Sigmoid colon (tissue), 7 donors: ENCODE measurements at places on chromosomes 13 and 19.

DNA sequence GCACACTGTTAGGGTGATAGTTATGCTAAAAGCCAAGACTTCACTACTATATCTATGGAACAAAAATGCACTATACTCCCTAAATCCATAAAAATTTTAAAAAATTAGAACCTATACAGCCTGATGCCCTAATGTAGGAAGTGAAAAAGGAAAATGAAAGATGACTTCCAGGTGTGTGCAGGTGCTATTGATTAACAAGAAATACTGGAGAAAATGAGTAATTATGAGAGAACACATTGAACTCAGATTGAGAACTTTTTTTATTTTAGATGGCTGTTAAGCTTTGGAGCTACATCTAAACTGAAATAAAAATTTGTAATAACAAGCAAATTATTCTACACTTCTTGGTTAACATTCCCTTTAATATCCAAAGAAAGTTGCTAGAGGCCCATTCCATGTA lies 1015.7 kb downstream of the PCDH9 start:
- no peak for DNase-seq
- H3K4me3 ChIP-seq, result no peak overlapping the region
- H3K4me1 ChIP-seq, result peaks cover 5% of the 10 kb centered on the region
- no peaks in the 10 kb centered on the region for H3K27me3 ChIP-seq
- H3K27ac ChIP-seq, result no peak overlapping the region

GRCh38 chr13:113788413-113789135 lies 29.5 kb downstream of the TMEM255B start:
- H3K4me3 ChIP-seq, result no peak overlapping the region
- no peak overlapping the region for H3K27ac ChIP-seq
- no peaks in the 10 kb centered on the region for H3K27me3 ChIP-seq
- DNase-seq, result no peak
- H3K36me3 ChIP-seq, result no peaks in the 10 kb centered on the region
- H3K4me1 ChIP-seq, result no peaks in the 10 kb centered on the region

DNA sequence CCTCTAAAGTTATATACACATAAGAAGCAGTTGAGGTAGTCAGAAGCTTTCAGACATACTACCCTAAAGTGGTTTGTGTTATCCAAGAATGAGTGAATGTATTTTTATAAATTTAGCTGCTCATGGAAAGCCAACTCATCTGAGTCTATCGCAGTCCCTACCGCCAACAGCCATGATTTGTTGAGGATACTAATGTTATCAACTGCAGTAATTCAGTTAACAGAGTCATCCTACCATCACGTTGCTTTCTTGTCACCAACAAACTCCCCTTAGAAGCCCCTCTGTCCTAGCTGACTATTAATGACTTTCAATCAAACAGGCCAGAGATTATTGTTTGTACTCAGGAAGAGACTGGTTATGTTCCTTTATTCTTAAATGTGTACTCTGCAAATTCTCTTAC lies 169.9 kb downstream of the DCT start:
- H3K27ac ChIP-seq, result no peak overlapping the region
- no peak for DNase-seq
- H3K36me3 ChIP-seq, result no peaks in the 10 kb centered on the region
- no peak overlapping the region for H3K4me3 ChIP-seq

DNA sequence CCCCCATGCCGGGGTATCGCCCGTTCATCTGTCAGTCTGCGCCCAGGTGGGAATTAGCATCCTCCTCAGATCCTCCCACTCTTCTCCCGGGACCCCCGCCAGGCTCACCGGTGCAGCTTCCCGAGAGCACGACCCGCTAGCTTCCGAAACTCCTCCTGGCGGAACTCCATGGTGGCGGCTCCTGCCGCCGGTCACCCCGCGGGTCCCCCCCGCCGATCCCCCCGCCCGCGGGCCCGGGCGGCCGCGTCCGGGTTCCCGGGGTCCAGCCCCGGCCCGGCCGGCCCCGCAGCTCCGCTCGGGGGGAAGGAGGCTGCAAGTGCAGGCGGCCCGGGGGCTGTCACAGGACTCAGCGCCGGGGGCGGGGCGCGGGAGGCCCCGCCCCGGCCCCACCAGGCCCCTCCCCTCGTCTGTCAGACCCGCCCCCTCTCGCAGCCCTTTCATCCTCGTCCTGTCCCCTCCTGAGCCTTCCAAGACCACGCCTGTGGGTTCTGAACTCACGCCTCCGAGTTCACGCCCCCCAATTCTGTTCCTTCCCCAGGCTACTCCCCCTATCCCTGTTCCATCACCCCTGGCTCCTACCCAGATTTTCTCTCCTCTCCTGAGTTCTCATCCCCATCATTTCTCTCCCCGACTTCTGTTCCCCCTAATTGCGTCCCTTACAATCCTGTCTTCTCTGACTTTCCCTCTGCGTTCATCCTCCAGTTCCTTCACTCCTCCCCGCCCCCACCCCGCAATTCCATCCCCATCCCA lies at the start of gene SLC17A7:
Gene SLC17A7, minus strand, starts transcription at position 318 of the 750 bp plus-strand sequence. Its CDS starts 148 bp downstream, at position 170.
- peaks cover 20% of the 10 kb centered on the region for H3K4me1 ChIP-seq
- H3K4me3 ChIP-seq, result no peak within 1 kb of the TSS
- DNase-seq, result peak; percentile 86
- H3K27ac ChIP-seq, result peak within 1 kb of the TSS; percentile 77

DNA sequence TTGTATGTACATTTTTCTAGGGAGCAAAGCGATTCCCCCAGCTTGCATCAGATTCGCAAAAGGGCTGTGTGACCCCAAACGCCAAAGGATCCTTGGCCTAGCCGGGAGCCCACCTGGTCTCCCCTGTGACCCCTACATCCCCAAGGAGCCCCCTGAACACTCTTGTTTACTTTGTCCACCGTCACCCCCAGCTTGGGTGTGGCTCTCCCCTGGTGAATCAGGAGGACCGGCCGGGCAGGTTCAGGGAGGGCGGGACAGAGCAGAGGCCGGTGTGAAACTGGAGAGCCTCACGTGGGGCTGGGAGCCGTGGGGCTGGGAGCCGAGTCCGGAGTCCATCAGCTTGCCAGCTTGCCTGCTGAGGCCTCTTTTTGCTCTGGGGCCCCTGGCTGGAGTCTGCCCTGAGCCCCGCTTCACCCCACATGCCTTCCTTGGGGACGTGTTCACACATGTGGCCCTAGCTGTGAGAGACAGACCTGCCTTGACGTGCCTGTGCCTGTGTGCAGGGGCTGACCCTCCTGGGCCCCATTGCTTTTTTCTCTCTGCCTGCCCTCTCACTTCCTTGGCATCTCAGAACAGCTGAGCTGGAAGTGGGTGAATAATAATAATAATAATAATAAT lies 2.0 kb downstream of the ITPKC start:
- peak overlapping the region; percentile 99 for H3K27ac ChIP-seq
- H3K27me3 ChIP-seq, result no peaks in the 10 kb centered on the region
- H3K36me3 ChIP-seq, result peaks cover 5% of the 10 kb centered on the region
- DNase-seq, result peak; percentile 89

GRCh38 chr13:21123956-21124355 lies 52.4 kb downstream of the SKA3 start:
- H3K27ac ChIP-seq, result no peak overlapping the region
- no peaks in the 10 kb centered on the region for H3K4me1 ChIP-seq

DNA sequence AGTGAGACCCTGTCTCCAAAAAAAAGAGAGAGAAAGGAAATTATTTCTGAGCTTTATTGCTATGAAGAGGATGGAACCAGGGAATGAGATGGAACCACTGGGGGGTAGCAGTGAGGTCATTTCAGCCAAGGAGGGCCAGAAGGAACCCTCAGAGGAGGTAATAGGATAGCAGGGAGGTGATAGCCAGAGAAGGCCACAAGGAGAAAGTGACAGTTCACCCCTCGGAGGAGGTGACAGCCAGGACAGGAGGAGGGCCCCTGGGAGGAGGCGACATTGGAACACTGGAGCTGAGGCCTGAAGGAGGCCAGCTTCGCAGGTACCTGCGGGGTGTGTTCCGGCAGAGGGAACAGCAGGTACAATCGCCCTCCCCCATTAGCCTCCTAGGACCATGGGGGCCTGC lies 675 bp upstream of the PGPEP1 start:
- no peaks in the 10 kb centered on the region for H3K27me3 ChIP-seq
- peak overlapping the region; percentile 85 for H3K4me3 ChIP-seq
- H3K4me1 ChIP-seq, result peaks cover 18% of the 10 kb centered on the region
- no peaks in the 10 kb centered on the region for H3K36me3 ChIP-seq
- DNase-seq, result no peak
- peak overlapping the region; percentile 78 for H3K27ac ChIP-seq

- H3K4me1 ChIP-seq, result no peaks in the 10 kb centered on the region
- no peak overlapping the region for H3K4me3 ChIP-seq
- no peak overlapping the region for H3K27ac ChIP-seq
- no peak for DNase-seq
- peaks cover 8% of the 10 kb centered on the region for H3K27me3 ChIP-seq
These were observed 68.8 kb downstream of the CHST8 start for GRCh38 chr19:33690378-33691029.

DNA sequence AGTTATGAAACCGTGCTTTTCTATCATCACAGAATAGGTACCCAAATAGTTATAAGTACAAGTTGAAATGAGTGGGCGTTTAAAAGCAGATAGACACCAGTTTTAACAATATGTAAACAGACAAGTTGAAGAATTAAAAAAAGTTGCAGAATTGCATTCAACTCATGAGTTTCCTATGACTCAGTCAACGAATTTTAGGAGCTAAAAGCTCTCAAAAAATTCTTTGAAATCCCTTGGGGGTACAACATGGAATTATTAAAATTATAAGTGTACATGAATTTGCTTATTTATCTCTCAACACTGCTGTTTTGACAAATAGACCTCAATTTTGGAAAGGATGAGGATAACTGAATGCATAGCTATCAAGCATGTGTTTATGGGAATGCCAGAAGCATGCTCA lies 693.4 kb downstream of the PCDH9 start:
- H3K4me1 ChIP-seq, result no peaks in the 10 kb centered on the region
- H3K4me3 ChIP-seq, result no peak overlapping the region
- H3K27ac ChIP-seq, result no peak overlapping the region
- no peaks in the 10 kb centered on the region for H3K36me3 ChIP-seq
- no peaks in the 10 kb centered on the region for H3K27me3 ChIP-seq
- no peak for DNase-seq

DNA sequence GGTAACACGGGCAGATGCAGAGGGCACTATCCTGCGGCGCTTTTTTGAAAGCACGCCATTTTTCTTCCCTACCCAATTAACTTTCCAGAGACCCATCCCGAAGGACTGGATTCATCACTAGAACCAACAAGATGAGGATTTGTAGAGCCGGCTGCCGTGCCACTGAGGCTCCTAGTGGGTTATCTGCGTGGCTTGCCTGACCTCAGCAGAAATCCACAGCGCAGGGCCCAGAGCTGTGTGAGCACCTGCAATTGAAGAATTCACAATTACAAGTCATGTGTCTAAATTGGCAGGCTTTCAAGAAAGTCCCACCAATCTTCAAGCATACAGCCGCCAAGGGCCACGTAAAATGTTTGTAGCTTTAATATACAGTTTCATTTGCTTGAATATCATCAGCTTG lies 75.5 kb downstream of the ALOX5AP start:
- DNase-seq, result no peak
- H3K4me3 ChIP-seq, result no peak overlapping the region
- H3K27ac ChIP-seq, result no peak overlapping the region
- H3K27me3 ChIP-seq, result no peaks in the 10 kb centered on the region
- H3K4me1 ChIP-seq, result no peaks in the 10 kb centered on the region
- no peaks in the 10 kb centered on the region for H3K36me3 ChIP-seq

GRCh38 chr19:44990966-44991365 lies 10.3 kb upstream of the RELB start:
- H3K27me3 ChIP-seq, result no peaks in the 10 kb centered on the region
- H3K27ac ChIP-seq, result no peak overlapping the region
- H3K4me1 ChIP-seq, result no peaks in the 10 kb centered on the region
- no peak overlapping the region for H3K4me3 ChIP-seq
- DNase-seq, result peak; percentile 60

DNA sequence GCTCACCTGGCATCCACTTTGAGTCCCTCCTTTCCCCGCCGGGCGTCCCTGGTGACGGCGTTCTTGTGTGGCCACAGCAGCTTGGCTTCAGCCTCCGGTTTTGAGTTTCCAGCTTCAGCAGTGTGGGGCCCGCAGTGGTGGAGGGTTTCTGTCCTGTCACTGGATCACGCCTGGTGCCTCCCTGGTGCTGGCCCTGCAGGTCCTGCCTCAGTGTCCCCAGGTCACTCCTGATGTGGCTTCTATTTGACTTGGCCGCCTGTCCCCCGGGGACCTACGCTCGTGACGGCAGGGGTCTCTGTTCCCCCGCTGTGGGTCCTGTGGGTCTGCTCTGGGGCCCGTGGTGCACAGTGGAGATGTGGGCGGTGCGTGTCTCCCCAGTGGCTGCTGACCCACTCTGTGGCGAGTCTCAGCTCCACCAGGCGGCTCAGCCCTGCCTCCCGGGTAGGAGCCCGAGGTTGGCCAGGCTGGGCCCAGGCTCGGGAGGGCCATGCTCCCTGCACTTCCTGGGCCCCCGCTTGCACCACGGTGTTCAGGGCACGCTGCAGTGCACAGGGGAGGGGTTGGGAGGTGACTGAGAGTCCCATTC lies 1.9 kb downstream of the ATP4B start:
- no peaks in the 10 kb centered on the region for H3K27me3 ChIP-seq
- H3K4me3 ChIP-seq, result no peak overlapping the region
- H3K27ac ChIP-seq, result no peak overlapping the region
- no peaks in the 10 kb centered on the region for H3K4me1 ChIP-seq
- H3K36me3 ChIP-seq, result no peaks in the 10 kb centered on the region
- peak; percentile 60 for DNase-seq

- DNase-seq, result no peak
- H3K36me3 ChIP-seq, result no peaks in the 10 kb centered on the region
- H3K27ac ChIP-seq, result no peak overlapping the region
These were observed 383.0 kb upstream of the SLITRK1 start for GRCh38 chr13:84265257-84265764.

DNA sequence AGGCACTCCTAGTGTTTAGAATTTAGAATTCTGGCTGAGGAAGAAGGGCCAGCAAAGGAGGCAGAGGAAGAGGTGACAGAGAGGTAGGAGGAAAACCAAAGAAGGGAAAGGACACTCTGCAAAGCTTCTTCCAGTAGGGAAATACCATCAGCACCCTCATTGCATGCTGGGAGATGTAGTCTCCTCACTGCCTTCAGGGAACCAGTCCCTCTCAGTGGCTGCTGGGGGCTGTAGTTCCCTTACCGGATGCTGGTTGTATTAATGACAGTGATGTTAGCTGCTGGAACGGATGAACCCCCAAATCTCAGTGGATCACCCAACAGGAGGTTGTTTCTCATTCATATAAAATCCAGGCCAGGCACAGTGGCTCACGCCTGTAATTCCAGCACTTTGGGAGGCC lies 10.1 kb downstream of the GRIN2D start:
- H3K36me3 ChIP-seq, result no peaks in the 10 kb centered on the region
- peaks cover 15% of the 10 kb centered on the region for H3K27me3 ChIP-seq
- no peak for DNase-seq
- no peak overlapping the region for H3K27ac ChIP-seq
- no peak overlapping the region for H3K4me3 ChIP-seq

- H3K4me3 ChIP-seq, result no peak overlapping the region
- peaks cover 42% of the 10 kb centered on the region for H3K4me1 ChIP-seq
- no peaks in the 10 kb centered on the region for H3K36me3 ChIP-seq
- DNase-seq, result no peak
These were observed 18.3 kb downstream of the KDM4B start for GRCh38 chr19:4987256-4987655.
